ENCODE measurements at places on chromosomes 5 and 9.

DNA sequence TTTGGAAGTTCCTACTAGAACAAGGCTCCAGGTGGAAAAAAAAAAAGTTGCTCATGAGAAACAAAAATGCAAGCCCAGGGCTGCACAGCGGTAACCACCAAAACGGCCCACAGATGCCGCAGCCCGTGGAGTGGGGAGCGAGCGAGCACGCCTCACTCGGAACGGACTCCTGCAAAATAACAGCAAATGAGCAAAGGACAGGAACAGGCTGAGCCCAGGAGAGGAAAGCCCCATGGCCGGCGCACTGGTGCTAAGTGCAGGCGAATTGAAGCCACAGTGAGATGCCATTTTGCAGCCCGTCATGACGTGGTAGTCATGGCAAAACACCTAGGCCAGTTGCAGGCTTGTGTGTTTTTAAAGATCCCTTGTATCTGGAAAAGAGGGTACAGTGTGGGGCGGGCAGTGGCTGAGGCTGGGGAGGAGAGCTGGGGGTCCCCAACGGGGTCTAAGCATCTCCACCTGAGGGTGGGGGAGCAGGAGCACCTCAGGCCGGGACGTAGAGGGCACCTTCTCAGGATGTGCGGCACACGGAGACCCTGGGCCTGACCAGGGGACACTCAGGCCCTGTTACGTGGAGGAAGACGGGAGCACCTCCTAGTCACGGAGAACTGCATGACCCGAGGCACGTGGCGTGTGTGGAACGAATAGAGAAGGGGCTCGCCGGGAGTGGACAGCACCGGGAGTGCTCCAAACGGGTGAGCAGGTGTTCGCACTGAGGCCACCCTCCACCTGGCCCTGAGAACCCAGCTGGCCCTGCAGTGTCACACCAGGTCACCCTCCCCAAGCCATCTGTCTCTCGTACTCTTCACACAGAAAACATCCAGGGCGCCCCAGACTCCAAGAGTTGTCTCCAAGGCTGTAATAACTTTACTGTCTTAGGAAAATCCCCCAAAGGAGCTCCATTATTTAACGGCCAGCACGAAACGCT, 10.7 kb downstream of the GRM6 start:
- DNase-seq, result no peak

DNA sequence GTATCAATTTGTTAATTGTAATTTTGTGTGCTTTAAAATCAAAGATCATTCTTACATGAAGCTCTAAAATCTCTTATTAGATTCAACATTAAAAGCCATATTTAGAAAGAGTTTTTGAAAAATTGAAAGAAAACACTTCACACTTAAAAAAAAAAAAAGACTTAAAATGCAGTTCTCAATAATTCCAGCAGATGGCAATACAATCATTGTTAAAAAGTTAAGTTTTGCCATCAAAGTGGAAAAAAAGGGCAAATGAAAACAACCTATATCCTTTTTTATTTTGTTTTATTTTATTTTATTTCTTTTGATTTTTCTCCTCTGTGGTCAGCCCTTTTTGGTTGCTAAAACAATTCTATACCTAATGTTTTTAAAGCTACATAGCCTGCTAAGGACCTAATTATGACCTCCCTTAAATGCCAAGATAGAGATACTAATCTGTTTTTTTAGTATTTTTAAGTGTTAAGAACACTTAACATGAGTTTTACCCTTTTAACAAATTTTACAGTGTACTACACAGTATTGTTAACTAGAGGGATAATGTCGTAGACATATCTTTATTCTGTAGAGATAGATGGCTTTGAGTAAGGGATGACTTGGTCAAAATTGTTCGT, 154.2 kb upstream of the DAB2 start:
- DNase-seq, result no peak

- DNase-seq, result no peak
Measured at GRCh38 chr5:407051-407450, 35.9 kb upstream of the EXOC3 start.

- DNase-seq, result no peak
Measured at GRCh38 chr9:129270205-129270604, 92.1 kb upstream of the IER5L start.

DNA sequence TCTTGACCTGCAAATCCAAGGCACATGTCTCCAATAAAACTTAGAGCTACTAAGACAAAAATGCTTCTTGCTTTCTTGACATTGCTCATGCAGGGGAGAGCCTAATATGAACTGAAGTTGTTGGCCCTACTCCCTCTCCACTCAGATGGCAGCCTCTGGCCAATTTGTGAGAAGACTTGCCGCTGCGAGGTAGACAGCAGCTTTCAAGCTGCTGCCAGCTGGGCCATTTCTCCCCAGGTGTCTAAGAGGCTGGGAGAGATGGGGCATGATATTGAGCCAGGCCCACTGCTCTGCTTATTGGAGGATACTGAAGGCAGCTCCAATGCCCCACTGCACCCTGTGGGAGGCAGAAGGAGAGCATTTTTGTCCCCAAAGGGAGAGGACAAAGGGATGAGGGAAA, 380.5 kb downstream of the RASEF start:
- no peak for DNase-seq

DNA sequence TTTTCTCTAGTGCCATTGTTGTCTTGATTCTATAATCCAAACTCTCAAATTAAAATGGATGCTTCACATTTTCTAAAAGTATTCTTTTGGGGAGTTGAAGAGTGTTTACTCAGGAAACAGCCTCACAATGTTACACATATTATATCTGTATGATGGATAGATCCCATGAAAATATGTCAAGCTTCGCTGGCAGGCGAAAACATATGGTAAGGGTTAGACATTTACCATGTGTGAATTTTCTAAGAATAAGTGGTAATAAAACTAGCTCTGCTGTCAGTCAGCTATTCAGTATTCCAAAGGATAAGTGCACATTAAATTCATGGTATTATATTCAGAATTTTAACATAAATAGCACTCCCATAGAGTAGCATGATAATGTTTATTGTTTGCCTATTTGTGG, 13.3 kb upstream of the ADCY2 start:
- DNase-seq, result no peak

DNA sequence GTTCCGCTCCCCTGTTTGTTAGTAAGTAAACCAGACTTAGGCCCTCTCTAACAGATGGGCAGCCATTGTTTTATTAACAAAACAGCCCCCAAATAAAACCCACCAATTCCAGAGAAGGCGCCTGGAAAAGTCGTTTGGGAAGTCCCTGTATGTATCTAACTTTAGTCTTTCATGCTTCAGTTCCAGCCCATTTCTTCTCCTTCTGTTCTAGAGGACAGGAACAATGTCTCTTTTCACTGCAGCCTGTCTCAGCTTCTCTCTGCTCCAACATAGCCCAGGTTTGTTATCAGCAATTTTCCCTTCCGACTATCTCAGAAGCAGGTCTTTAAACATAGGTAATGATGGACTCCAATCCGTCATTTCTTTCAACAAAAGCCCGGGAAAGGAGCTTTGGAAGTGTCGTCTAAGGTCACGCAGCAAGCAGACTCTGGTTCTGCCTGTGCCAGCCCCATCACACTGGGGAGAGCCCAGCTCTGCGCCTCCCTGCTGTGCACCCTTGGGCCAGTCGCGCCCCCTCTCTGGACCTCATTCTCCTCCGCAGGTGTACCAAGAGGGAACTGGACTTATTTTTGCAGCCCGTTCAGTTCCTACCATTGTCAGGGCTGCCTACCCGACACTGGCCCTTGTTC, 9.6 kb upstream of the AKNA start:
- DNase-seq, result no peak

- DNase-seq, result no peak
Measured at GRCh38 chr5:159189310-159189709, 20.0 kb downstream of the RNF145 start.

DNA sequence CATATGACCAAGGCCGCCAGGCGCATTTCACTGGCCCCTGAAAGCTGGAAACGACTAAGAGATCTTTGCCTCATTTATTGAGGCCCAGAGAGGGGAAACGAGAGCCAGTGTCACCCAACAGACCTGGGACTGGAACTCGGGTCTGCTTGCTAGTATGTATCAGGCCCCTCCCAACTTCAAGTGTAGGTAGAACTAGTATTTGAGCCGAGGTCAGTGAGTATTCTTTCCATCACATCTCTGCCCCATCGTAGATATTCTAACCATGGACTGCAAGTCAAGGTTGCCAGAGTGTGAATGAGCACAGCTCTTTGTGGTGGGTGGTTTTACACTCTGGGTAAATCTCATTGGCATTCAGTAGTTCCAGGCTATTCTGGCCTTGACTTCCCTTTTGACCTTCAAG, 42.2 kb downstream of the GPR107 start:
- DNase-seq, result no peak

GRCh38 chr9:128099932-128100491, 27.5 kb downstream of the PTGES2 start:
- no peak for DNase-seq

GRCh38 chr9:128484686-128485413, 19.7 kb upstream of the GLE1 start:
- DNase-seq, result no peak

- DNase-seq, result no peak
Measured at GRCh38 chr5:17302604-17303003, 85.2 kb downstream of the BASP1 start.

- no peak for DNase-seq
Measured at GRCh38 chr5:124395287-124395686, 351.2 kb downstream of the ZNF608 start.

DNA sequence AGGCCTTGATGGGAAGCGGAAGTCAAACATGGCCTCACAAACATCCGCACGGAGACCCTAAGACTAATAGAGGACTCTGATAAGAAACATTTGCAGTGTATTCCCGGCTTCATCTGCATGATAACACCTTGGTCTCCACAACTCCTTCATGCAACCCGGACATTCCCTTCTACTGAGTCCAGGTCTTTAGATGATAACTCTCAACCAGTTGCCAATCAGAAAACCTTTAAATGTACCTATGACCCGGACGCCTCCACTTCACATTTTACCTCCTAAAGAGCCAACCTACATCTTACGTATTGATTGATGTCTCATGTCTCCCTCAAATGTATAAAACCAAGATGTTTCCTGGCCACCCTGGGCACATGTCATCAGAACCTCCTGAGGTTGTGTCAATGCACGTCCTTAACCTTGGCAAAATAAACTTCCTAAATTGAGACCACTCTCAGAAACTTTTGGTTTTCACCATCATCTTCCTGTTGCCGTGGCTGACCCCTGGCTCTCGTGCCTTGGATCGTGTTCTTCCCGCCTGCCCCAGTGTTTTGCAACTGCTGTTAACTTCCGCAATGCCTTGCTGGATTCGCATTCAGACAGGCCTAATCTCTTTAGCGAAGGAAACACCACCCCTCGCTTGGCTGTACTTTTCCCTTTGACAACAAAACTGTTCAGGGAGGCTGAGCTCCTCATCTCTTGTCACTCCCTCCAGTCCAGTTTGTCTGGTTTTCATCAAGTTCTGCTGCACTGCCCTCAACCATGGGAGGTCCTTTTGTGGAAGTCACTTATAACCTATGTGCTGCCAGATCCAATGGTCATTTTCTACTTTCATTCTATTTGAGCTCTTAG, 1.1 kb upstream of the DAP start:
- DNase-seq, result no peak

All from breast epithelium (tissue), 4 donors.